ENCODE measurements at places on chromosomes 4 and X. TPM values are rescaled to one million over a fixed set of nuclear protein-coding genes. Genes with fewer than 3 reads are reported as not detected.

DNA sequence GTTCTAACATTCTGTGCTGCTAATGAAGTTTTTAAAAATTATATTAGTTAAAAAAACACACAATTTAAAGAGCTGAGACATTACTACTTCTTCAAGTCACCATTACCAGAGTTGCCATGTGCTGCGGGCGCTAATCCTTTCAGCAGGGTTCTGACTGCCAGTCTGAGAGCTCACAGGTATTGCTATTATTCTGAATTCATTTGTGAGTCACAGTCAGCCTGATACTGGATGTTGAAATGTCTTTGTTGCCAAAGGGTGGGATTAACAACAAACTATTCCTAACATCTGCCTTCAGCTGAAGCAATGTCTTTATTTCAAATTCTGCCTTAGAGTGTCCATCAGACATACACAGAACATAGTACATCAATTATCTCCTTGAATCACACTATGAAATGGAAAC, 197.1 kb upstream of the FGF13 start:
- H3K4me1 ChIP-seq, result no peaks in the 10 kb centered on the region
- H3K27me3 ChIP-seq, result peaks cover 17% of the 10 kb centered on the region
- no peak overlapping the region for H3K27ac ChIP-seq
- no peaks in the 10 kb centered on the region for H3K36me3 ChIP-seq
- no peak for DNase-seq

HSD17B13 gene
- total RNA-seq, result 0.59 TPM

CXorf65 gene
- not detected for total RNA-seq

RIPPLY1 gene
- total RNA-seq, result 0.66 TPM

DNA sequence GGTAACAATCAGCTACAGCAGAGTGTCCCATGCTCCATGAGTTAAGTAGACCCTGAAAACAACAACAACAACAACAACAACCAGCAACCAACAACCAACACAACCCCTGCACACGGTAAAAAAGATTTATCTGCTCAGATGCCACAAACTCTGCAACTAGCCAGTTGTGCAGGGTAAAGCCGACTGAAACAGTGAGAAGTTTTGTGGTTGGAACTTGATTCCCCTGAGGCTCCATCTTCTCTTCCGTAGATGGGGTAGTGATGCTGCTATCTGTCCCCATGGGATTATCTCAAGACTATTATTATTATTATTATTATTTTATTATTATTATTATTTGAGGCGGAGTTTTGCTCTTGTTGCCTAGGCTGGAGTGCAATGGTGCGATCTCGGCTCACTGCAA, 50.6 kb upstream of the RAPGEF2 start:
- no peak overlapping the region for H3K4me3 ChIP-seq
- no peak for DNase-seq
- H3K4me1 ChIP-seq, result no peaks in the 10 kb centered on the region
- H3K27me3 ChIP-seq, result no peaks in the 10 kb centered on the region
- H3K36me3 ChIP-seq, result no peaks in the 10 kb centered on the region
- no peak overlapping the region for H3K27ac ChIP-seq

HERC3 gene
- 35.4 TPM for total RNA-seq

STATH gene
- total RNA-seq, result not detected

GRCh38 chr4:109826719-109827118, 1.1 kb upstream of the RRH start:
- DNase-seq, result no peak
- no peaks in the 10 kb centered on the region for H3K4me1 ChIP-seq
- no peak overlapping the region for H3K4me3 ChIP-seq

GRCh38 chrX:2463973-2464676, 36.7 kb downstream of the DHRSX start:
- H3K27ac ChIP-seq, result no peak overlapping the region
- H3K27me3 ChIP-seq, result no peaks in the 10 kb centered on the region
- no peaks in the 10 kb centered on the region for H3K36me3 ChIP-seq
- H3K4me1 ChIP-seq, result no peaks in the 10 kb centered on the region
- no peak overlapping the region for H3K4me3 ChIP-seq
- no peak for DNase-seq

DNA sequence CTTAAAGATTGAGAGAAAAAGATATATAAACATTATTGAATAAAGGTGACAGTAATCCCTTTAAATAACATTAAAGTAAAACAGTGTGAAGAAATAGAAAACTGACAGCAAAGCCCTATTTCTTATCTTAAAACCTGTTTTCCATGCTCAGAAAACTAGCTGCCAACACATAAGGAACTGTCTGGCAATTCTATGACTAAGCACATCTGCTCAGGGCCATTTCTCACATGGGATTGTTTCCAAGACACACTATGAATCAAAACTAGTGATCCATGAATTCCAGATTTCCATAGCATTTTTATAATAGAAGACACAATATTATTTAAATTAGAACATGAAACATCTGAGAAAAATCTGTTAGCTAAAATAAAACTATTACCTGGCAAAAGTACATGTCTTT, 113.4 kb downstream of the SCLT1 start:
- H3K4me1 ChIP-seq, result no peaks in the 10 kb centered on the region
- no peak overlapping the region for H3K27ac ChIP-seq
- H3K4me3 ChIP-seq, result no peak overlapping the region
- H3K36me3 ChIP-seq, result no peaks in the 10 kb centered on the region
- DNase-seq, result no peak
- no peaks in the 10 kb centered on the region for H3K27me3 ChIP-seq

REPS2 gene
- 13.1 TPM for total RNA-seq

DNA sequence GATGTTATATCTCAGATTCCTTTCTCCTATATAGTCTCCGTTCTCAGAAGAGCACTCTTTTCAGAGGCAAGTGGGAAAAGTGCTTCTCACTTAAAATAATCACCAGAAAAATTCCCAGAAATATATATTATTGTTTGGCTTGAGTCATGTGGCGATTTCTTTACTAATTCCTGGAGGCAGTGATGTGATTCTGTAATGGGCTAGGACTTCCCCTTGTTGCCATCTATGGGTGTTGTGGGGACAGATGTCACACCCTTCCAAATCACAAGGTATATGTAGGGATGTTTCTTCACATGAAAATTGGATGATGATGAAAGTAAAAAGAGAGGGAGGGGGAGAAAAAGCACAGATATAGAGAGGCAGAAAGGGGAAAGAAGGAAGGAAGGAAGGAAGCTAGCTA, 553.4 kb downstream of the PPP4R3C start:
- no peak overlapping the region for H3K4me3 ChIP-seq
- no peak for DNase-seq
- H3K4me1 ChIP-seq, result no peaks in the 10 kb centered on the region
- no peak overlapping the region for H3K27ac ChIP-seq

DNA sequence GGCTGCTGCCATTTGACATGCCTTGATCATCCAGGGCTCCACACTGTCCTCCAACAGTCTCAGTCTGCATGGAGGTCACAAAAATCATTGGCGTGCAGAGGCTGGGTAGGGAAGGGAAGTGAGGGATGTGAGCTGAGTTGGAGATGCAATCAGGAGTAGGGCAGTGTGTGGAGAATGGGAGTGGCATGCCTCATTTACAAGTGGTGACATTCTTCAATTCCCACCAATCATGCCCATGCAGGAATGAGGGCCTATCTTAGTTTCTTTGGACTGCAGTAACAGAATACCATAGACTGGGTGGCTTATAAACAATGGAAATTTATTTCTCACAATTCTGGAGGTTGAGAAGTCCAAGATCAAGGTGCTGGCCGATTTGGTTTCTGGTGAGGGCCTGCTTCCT, 94.9 kb upstream of the PJA1 start:
- no peaks in the 10 kb centered on the region for H3K36me3 ChIP-seq
- no peak for DNase-seq
- H3K4me1 ChIP-seq, result no peaks in the 10 kb centered on the region
- no peak overlapping the region for H3K4me3 ChIP-seq
- H3K27ac ChIP-seq, result no peak overlapping the region

FAAH2 gene
- total RNA-seq, result 0.64 TPM

UGT2B7 gene
- 2.5 TPM for total RNA-seq

- no peaks in the 10 kb centered on the region for H3K27me3 ChIP-seq
- H3K4me1 ChIP-seq, result no peaks in the 10 kb centered on the region
- H3K36me3 ChIP-seq, result no peaks in the 10 kb centered on the region
- DNase-seq, result no peak
These were observed 68.2 kb upstream of the TENM3 start for GRCh38 chr4:182174979-182175378.

DNA sequence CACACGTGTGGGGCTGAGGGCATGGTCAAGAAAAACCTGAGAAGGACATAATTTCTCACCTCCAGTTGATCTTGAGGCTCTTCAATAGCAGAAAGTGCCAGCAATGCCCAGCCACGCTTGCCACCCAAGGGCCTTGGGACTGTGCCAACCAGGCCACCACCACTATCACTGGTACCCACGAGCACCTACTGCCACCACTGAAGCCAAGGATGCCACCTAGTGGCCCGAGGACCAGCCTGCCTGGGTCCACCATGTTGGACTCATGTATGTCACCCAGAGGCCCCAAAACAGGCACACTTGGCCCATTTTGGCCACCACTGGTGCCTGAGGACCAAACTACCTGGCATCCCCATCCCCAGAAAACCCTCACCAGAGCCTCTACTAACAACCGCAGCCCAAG, 191.8 kb downstream of the ADAM29 start:
- no peaks in the 10 kb centered on the region for H3K36me3 ChIP-seq
- no peak for DNase-seq
- no peaks in the 10 kb centered on the region for H3K27me3 ChIP-seq
- H3K4me1 ChIP-seq, result no peaks in the 10 kb centered on the region

TMEM156 gene
- 7.5 TPM for total RNA-seq

FAM184B gene
- not detected for total RNA-seq

DKK2 gene
- 1.6 TPM for total RNA-seq

GRCh38 chrX:152177052-152177451, 38.7 kb upstream of the MAGEA10 start:
- no peak for DNase-seq
- H3K36me3 ChIP-seq, result no peaks in the 10 kb centered on the region
- H3K4me1 ChIP-seq, result no peaks in the 10 kb centered on the region
- H3K4me3 ChIP-seq, result no peak overlapping the region

DNA sequence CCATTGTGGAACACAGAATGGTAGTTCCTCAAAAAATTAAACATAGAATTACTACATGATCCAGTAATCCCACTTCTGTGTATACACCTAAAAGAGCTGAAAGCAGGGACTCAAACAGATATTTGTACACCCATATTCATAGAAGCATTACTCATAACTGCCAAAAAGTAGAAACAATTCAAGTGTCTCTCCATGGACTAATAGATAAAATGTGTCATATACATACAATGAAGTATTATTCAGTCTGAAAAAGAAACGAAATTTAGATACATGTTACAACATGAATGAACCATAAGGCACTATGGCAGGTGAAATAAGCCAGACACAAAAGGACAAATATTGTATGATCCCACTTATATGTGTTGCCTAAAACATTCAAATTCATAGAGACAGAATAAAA, 145.1 kb downstream of the ANTXR2 start:
- H3K4me3 ChIP-seq, result no peak overlapping the region
- H3K27ac ChIP-seq, result no peak overlapping the region
- no peak for DNase-seq
- H3K36me3 ChIP-seq, result peaks cover 3% of the 10 kb centered on the region
- no peaks in the 10 kb centered on the region for H3K27me3 ChIP-seq
- no peaks in the 10 kb centered on the region for H3K4me1 ChIP-seq
